Kidney (tissue), 22 donors: ENCODE measurements at places on chromosomes 2 and 18.
A peak's percentile ranks its signal among the peaks of the same experiment; 100 is the strongest.

DNA sequence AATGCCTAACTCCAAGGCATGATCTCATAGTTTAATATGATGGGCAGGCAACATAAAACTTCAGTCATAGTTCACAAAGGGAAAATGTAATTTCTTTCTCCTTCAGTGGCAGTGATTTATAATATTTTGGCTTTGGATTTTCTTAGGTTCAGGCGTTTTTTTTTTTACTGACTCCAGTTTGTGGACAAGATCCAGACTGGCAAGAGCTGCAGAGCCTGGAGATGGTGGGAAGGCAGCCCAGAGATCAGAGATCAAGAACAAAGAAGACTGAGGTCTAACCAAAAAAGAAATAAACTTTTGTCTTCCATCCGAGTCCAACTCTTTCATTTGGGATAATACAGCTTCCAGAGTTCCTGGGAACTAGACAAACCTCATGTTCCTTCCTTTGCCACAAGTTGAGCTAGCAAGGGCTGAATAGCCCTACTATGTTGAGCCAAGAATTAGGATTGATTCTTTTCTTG is 215.3 kb upstream of the SETBP1 start:
- DNase-seq: no peak

DNA sequence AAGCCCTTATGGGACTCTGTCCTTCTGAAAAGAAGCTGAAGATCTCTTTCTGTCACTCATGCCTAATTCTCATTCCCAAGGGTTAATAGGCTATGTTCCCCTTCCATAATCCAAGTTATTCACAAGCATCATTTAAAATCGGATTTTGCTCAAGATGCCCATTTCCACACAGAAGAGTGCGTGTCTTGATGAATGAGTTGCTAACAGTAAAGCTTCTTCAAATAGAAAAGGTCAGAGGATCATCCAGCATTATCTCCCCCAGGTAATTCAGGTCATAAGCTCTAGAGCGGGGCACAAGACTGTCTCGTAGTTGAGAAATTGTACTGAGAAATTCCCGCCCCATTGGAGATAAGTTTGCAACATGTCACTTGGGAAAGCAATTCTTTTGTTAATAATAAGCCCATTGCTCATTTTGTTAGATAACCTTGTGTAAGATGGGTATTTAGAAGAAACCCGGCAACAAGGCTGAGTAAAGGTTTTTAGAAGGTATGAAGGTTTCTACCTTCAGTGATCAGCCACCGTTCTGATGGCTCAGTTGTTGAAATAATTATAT is 290.7 kb upstream of the EPAS1 start:
- DNase-seq: no peak

- peak; percentile 81 for DNase-seq
Observed at GRCh38 chr2:207796585-207797350, 27.1 kb upstream of the FZD5 start.

GRCh38 chr2:144505245-144505831 is 14.6 kb downstream of the ZEB2 start:
- peak; percentile 83 for DNase-seq

DNA sequence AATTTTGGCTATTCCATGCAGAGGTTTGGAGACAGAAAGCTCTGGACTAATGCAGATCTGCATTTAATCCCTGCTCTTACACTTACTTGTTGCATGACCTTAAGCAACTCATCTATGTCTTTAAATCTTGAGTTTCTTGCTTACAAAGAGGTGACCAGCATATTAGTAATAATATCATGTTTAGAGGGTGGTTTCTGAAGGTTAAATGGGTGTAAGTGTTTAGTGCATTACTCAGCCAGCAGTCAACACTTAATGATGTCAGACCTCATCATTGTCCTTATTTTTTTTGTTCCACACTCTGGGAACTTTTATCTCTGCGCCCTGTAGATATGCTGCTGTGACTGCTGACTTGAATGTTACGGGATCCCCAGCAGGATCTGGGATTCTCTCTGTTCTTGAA is 1.7 kb downstream of the IL1RL1 start:
- DNase-seq: no peak

- DNase-seq: peak; percentile 58
Observed at GRCh38 chr2:31107591-31108300, 30.5 kb downstream of the GALNT14 start.

DNA sequence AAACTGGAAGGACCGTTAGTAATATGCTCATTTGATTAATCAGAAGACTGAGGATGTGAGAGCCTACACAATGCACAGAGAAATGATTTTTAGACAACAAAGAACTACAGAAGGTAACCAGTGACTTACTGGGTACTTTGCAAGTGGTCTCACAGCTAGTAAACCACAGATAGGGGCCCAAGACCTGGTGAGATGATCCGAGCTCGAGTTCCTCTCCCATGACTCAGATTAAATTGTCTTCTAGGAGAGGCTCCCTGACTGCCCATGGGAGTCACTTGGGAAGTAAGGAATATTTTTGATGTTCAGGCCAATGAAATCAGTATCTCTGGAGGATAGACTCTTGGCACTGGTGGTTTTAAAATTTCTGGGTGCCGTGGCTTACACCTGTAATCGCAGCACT is 220.2 kb downstream of the CLIP4 start:
- DNase-seq: no peak

GRCh38 chr2:96493072-96493471 is 12.1 kb downstream of the NEURL3 start:
- DNase-seq: no peak

DNA sequence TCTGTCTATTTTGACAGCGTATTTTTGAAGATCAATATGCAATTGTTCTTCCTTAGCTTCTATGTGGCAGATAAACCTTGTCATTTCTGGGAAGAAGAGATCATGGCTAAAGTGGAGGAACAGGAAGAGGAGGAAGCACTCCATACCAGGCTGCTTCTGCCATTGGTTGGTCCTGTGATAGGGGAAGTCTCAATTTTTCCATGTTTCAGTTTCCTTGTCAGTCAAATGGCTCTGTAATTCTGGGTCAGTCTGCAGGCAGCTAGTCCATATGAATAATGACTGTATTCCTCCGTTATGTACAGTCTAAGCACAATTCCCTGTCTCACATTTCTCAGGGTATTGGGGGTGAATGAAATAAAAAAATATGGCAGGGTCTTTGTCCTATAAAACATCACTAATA is 277.6 kb upstream of the CXCR4 start:
- no peak for DNase-seq

DNA sequence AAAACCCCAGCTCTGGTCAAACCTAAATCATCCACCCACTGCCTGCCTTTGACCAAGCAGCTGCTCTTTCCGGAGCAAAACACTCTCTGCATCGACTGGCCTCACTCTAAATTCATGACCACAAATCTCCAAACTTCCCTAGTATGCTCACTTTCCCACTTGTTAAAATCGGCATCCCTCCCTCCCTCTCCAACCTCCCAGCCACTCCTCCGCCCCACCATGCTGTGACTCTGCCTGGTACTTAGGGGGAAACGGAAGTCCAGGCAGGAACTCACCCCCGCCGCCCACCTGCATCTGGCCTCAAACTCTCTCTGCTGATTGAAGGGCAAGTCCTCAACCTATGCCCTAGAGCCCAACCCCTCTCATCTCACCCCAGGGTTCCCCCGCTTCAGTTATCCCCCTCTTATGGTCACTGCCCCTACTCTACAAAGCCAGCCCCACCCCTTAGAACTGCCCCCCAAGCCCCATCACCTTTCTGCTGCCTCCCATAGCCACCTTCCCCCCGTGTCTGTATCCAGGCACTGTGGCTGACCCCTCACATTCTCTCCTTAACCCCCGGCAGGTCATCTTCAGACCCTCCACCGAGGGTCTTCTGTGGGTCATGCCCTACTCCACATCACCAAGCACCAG is 3.8 kb upstream of the ADRA2B start:
- no peak for DNase-seq

DNA sequence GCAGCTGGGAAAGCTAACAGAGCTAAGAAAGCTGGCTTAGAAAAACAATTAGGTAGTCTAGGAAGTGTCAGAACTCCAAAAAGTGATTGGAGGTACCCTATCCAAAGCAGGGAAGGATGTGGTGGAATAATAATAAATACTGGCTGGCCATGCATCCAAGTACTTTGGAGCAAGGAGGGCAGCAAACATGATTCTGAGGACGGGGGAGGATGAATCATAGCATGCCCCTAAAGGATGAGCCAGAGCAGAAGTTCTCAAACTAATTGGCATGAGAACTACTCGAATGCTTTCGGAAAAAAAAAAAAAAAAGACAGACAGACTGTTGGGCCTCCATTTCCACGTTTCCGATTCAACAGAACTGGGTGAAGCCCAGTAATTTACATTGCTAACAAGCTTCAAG is 2.4 kb downstream of the CWC22 start:
- no peak for DNase-seq

- peak; percentile 58 for DNase-seq
Observed at GRCh38 chr2:128314348-128315121, 4.1 kb downstream of the HS6ST1 start.

- no peak for DNase-seq
Observed at GRCh38 chr2:115285416-115285815, 843.0 kb downstream of the DPP10 start.

DNA sequence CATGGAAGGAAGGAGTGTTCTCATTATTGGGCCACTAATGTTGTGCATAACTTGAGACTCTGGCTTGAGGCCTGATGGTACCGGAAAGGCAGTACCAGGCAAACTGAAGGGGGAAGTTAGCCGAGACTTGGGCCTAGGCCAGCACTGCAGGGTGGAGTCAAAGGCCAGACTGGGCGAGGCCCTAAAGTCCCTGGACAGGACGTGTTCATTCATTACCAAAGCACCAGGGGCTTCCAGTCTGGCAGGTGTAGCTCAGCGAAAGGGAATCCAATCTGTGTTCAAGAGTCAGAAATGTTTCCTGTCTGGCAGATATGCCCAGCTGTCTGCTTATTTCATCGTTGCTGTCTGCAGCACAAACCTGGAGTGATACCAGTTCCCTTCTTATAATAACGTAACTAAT is 4.7 kb upstream of the ITSN2 start:
- DNase-seq: peak; percentile 95

GRCh38 chr2:132766573-132766972 is 96.6 kb upstream of the LYPD1 start:
- no peak for DNase-seq
